CD4-positive, CD25-positive, alpha-beta regulatory T cell (primary cell): ENCODE measurements at places on chromosomes 7 and 10. TPM values are rescaled to one million over a fixed set of nuclear protein-coding genes. Genes with fewer than 3 reads are reported as not detected.

- H3K27ac ChIP-seq = no peak overlapping the region
- DNase-seq = no peak
- H3K4me3 ChIP-seq = peak overlapping the region; percentile 35
- H3K36me3 ChIP-seq = no peaks in the 10 kb centered on the region
- H3K4me1 ChIP-seq = peaks cover 21% of the 10 kb centered on the region
Observed at GRCh38 chr10:61751599-61751998, 88.9 kb downstream of the CABCOCO1 start.

GRCh38 chr10:113142601-113143362 is 192.7 kb downstream of the TCF7L2 start:
- DNase-seq = no peak
- H3K27me3 ChIP-seq = no peaks in the 10 kb centered on the region
- H3K4me1 ChIP-seq = no peaks in the 10 kb centered on the region
- H3K4me3 ChIP-seq = no peak overlapping the region
- no peak overlapping the region for H3K27ac ChIP-seq

GRCh38 chr7:10266976-10267375 is 706.7 kb upstream of the PHF14 start:
- H3K27ac ChIP-seq = no peak overlapping the region
- H3K4me1 ChIP-seq = no peaks in the 10 kb centered on the region
- H3K4me3 ChIP-seq = no peak overlapping the region
- DNase-seq = no peak

GRCh38 chr10:31749981-31750840 is 178.4 kb downstream of the ARHGAP12 start:
- H3K27me3 ChIP-seq = no peaks in the 10 kb centered on the region
- no peak overlapping the region for H3K4me3 ChIP-seq
- no peak for DNase-seq
- H3K36me3 ChIP-seq = no peaks in the 10 kb centered on the region
- no peak overlapping the region for H3K27ac ChIP-seq
- peaks cover 5% of the 10 kb centered on the region for H3K4me1 ChIP-seq

DNA sequence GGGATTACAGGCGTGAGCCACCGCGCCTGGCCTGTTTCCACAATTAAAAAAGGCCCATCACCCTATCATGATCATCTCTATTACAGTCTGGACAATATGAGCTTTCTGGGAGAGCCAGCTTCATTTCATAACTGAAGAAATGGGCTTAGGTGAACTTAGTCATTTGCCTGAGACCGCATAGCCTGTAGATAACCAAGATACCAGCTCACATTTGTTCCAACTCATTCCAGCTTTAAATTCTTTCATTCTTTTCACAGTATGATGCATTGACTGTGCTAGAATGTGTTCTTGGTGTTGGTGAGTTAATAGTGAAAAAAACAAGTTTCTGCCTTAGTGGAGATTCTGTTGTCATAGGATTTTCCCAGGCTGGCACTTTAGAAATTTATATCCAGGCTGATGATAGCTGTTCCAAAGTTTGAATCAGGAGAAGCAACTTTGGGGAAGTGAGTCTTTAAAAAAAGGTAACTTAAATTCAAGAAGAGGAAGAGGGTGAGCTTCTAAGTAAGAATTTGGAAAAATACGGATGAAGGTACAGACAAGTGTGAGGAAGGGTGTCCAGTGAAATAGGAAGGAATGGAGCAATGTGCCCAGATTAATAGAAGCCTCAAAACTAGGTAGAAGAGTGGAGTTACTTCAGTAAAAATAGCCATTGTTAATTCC is 2.1 kb upstream of the H2AZ2 start:
- no peak overlapping the region for H3K4me3 ChIP-seq
- DNase-seq = no peak
- no peak overlapping the region for H3K27ac ChIP-seq
- no peaks in the 10 kb centered on the region for H3K36me3 ChIP-seq
- peaks cover 25% of the 10 kb centered on the region for H3K4me1 ChIP-seq

- H3K36me3 ChIP-seq = peaks cover 6% of the 10 kb centered on the region
- DNase-seq = no peak
- no peaks in the 10 kb centered on the region for H3K27me3 ChIP-seq
- no peaks in the 10 kb centered on the region for H3K4me1 ChIP-seq
- no peak overlapping the region for H3K27ac ChIP-seq
- H3K4me3 ChIP-seq = no peak overlapping the region
Observed at GRCh38 chr7:127911968-127912511, 119.2 kb downstream of the LRRC4 start.

DNA sequence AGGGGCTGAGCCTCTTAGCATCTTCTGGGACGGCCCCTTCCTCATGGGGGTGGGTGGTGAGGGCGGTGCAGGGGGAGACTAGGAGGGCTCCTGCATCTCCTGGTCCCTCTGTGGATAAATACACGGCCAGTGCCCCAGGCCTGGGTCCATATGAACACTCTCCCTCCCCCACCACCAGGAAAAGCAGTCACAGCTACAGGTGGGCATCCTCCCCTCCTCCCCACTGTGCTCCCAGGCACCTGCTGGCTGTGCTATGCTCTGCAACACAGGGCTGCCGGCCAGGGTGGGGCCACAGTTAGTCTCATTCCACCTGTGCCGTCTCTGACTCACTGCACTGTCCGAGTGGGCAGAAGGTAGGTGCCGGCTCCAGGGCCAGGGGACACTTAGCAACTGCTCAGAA is 87.3 kb upstream of the INSIG1 start:
- no peak for DNase-seq
- H3K4me3 ChIP-seq = no peak overlapping the region
- no peaks in the 10 kb centered on the region for H3K27me3 ChIP-seq
- H3K4me1 ChIP-seq = peaks cover 11% of the 10 kb centered on the region
- no peak overlapping the region for H3K27ac ChIP-seq

DNA sequence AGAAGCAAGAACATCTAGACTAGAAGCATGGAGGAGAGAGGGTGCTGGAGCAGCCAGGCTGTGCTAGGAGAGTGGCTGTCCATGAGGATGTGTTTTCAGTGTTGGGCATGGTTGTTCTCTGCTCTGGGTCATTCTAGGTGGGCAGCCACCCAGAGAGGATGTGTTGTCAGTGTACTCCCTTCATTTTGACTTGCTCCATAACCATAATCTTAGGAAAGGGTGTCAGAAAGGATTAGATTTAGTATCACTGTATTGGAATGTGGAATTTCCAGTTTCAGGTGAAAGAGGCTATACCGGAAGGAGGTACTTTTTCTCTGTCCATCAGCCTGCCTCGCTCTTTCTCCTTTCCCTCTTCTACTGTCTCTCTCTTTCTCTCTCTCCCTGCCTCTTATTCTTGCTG is 474.5 kb upstream of the PODXL start:
- no peaks in the 10 kb centered on the region for H3K36me3 ChIP-seq
- H3K27me3 ChIP-seq = no peaks in the 10 kb centered on the region
- no peak overlapping the region for H3K4me3 ChIP-seq
- DNase-seq = no peak
- H3K4me1 ChIP-seq = no peaks in the 10 kb centered on the region

- H3K27ac ChIP-seq = no peak within 1 kb of the TSS
- H3K27me3 ChIP-seq = peaks cover 69% of the 10 kb centered on the region
- H3K4me1 ChIP-seq = peaks cover 56% of the 10 kb centered on the region
- no peaks in the 10 kb centered on the region for H3K36me3 ChIP-seq
- DNase-seq = no peak
Observed at GRCh38 chr7:23470330-23471105, at the start of gene IGF2BP3. Gene IGF2BP3 (minus strand): TSS chr7:23470491. CDS start chr7:23470110, 381 bp downstream.

- H3K4me3 ChIP-seq = peak overlapping the region; percentile 58
- peak overlapping the region; percentile 95 for H3K27ac ChIP-seq
- DNase-seq = peak; percentile 37
- H3K36me3 ChIP-seq = no peaks in the 10 kb centered on the region
Observed at GRCh38 chr10:126042354-126042753, 146.0 kb downstream of the FANK1 start.

CHRM2 gene
- not detected for total RNA-seq

CLRN3 gene
- not detected for total RNA-seq

WDR86 gene
- 4.8 TPM for total RNA-seq

SPDYE6 gene
- not detected for total RNA-seq

EN2 gene
- not detected for total RNA-seq

BRI3 gene
- 55.9 TPM for total RNA-seq

ASL gene
- total RNA-seq = 15.6 TPM

LFNG gene
- 215 TPM for total RNA-seq
